ENCODE measurements at places on chromosomes 7 and 10.

DNA sequence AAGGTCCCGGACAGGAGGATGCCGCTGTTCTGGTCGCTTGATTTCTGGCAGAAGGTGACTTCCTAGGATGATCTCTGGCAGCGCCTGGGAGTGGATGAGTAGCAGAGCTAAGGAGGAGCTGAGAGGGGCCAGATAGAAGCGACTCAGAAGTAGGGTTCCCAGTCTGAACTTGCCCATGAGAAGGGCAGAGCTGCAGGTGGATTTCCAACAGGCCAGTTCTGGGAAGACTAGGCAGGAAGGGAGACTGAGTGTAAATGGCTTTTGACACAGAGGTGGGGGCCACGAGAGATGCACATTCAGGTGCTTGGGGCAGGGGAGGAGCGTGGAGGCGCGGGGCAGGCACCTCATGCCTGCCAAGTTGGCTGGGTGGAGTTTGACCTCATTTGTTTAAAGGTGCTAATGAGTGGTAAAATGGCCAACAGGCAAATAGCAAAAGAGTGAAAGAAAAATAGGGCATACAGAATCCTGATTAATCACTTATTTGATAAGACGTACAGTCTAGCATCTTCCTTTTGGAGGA is 58.8 kb downstream of the SHH start:
- no peak for DNase-seq

GRCh38 chr7:17626235-17626634 is 314.1 kb downstream of the SNX13 start:
- no peak for DNase-seq

GRCh38 chr10:43679509-43679908 is 30.8 kb upstream of the ZNF32 start:
- no peak for DNase-seq

- DNase-seq, result no peak
Observed at GRCh38 chr10:16606421-16606820, 84.7 kb upstream of the C1QL3 start.

DNA sequence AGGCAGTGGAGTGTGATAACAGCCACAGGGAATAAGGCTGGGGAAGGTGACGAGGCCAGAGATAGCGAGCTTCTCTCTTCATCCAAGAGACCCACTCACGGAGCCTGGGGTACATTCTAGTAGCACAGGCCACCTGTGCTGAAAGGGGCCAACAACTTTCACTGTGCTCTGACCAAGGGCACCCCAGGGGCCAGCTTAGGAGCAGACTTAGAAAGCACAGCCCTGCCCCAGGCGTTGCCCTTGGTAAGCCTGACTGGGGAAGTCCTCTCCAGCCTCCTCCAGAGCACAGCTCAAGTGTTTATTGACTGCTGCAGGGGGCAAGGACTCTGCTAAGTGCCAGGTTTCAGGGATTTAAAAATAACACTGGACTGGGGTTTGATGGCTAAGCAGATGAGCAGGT is 44.7 kb downstream of the EBF3 start:
- DNase-seq, result no peak

GRCh38 chr10:116080553-116080952 is 192.5 kb downstream of the GFRA1 start:
- no peak for DNase-seq

DNA sequence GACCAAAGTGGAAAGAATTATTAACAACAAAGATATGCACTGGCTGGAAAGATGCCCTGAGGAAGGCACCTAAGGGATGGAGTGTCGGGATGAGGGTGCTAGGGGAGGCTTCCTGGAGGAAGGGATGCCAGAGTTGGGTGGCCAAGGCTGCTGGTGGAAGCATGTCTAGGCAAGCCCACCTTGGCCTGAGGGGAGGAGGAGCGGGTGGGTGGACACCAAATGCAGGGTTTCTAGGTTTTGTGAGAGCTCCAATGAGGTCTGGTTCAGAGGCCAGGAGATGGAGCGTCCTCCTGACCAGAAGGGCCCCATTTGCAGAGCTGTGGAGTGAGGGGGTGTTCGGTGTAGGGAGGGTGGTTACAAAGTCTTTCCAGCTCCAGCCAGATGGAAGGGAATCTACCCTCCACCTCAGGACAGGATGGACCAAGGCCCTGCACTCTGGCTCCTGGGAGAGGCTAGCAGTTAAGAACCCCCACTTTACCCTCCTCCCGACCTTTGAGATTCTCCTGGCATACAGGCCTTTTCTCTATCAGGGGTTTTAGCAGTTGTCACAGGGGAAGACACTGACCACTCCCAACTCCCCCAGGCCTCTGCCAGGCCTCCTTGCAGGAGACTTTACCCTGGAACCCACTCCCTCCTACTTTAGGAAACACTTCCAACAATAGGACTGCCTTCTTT is 3.0 kb upstream of the DDIT4 start:
- DNase-seq, result no peak

DNA sequence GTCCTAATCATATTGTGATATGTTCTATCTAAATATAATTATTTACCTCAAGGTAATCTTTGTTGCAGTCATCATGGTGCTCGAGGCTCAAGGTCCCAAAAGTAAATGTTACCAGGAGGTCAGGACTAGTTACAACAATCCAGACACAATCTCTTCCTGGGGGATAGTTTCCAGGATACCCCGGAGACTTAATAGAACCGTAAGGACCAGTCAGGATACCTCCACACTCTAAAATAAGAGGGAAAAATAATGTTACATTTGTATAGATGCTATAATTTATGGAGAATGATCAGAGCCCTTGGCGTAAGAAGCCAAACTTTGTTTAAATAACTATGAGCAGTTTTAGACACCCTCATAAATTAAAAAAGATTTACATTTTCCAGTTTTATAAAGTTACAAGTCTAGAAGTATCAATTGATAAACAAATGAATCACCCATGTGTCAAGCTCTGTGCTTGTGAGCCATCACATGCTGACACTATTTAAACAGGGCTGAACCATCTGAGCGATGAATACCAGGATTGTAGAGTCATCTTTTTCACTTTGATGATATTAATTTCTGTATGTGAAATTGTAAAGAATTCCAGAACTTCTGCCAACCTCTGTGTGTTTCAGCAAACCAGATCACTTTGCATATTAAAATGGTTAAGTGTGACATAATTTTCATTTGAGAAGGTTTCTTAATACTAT is 41.3 kb downstream of the CUBN start:
- no peak for DNase-seq

DNA sequence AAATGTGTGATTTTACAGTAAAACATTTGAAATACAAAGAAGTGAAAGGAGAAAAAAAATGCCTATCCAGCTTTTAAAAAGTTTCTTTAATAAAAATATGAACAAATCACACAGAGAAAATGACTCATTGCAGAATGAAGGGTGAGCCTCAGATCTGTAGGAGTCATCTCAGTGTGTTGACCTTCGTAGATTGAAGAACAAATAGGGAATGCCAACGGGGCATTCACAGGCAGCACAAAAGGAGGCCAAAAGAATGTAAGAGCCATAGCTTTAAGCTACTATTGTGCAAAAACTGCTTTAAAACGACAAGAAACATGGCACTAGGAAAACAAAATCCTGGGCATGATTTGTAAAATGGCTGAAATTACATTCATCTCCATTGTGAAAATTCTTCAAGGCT is 782.7 kb upstream of the CELF2 start:
- DNase-seq, result no peak

GRCh38 chr10:74598891-74599566 is 227.4 kb upstream of the KAT6B start:
- no peak for DNase-seq

DNA sequence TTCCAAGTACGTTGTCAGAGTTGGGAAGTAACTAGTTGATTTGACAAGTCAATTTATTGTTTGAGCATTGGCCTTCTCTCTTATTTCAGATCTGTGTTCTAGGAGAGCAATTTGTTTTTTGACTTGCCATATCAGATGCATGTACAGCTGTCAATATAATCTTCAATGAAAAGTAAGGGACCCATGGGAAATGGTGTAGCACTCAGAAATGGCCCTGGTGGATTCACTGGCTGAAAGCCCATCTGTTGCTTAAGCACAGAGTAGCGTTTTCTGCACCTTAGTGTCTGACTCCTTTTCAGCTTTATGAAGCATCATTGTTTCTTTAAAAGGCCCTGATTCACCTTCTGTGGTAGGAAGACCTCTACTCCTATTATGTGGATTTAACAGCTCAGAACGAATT is 10.2 kb downstream of the GARS1 start:
- no peak for DNase-seq

GRCh38 chr7:135597926-135598305 is 40.2 kb downstream of the NUP205 start:
- DNase-seq, result no peak

Data from naive thymus-derived CD4-positive, alpha-beta T cell (primary cell).